Kidney capillary endothelial cell (primary cell): ENCODE measurements at places on chromosomes 2 and 18.

DNA sequence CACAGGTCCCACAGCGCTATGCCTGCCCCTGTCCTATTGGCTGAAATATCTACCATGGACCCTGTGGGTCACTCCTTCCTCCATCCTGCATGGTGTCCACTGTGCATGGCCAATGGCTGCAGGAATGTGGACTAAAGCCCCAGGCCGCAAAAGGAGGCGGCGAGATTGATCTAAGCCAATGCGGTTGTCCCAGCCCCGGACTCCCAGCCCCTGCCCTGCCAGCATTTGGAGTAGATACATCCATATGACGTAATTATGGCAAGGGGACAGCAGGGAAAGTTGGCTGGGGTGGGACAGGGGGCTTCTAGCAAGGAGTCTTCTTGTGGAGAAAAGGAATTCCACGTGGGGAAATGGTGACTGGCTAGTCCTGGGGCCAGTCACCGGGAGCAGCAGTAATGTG, 11.4 kb upstream of the ZNF516 start:
- DNase-seq = no peak

DNA sequence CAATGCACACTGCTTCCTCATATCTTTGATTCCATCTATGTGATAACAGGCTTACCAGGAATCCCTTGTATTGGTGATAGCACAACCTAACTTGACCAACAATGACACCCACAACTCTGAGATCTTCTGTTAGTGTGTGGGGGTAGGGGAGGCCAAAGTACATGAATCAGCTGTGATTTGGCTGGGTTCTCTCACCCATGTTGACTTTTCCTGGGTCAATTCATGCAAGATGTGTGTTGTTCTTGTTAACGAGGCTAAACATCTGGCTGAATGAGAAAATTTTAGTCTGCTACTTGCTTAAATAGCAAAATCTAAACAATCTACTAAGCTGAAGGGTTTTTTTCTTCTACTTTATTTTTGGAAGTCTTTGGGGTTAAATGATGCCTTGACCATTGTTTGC, 341.2 kb upstream of the SLC14A2 start:
- no peak for DNase-seq

- no peak for DNase-seq
Observed at GRCh38 chr2:95274291-95275150, at the start of gene PROM2. PROM2 (plus strand) TSS chr2:95274449; CDS start chr2:95274586, 137 bp downstream.

DNA sequence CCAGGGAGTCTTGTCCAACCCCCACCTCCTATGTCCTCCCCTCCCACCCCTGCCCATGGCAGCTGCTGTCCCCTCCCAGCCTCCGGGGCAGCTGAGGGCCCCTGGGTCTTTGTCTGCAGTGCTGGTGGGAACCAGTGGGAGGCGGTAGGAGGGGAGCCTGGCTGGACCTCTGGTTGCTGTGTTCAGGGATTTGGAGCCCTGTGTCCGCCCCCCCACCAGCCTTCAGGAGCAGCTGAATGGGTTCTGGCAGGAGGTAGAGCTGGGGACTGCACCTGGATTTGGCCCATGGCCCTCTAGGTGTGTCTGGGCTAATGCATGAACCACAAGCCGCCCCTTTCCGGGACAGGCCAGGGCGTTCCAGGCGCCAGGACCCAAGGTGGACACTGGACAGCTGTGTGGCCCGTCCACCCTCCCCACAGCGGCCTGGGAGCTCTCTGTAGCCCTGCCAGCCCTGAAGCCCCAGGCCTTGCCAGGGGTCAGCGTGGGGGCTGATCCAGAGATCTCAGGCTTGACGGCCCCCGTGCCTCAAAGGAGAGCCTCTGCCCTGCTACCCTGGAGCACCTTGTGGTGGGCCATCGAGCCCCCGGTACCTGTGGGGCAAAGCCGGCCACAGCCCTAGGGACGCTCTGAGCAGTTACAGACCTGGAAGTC, 25.4 kb downstream of the GPC1 start:
- DNase-seq = no peak

- no peak for DNase-seq
Observed at GRCh38 chr18:48983793-48984437, 33.1 kb upstream of the SMAD7 start.

GRCh38 chr18:76453057-76453561, 41.9 kb downstream of the ZNF516 start:
- DNase-seq = no peak

DNA sequence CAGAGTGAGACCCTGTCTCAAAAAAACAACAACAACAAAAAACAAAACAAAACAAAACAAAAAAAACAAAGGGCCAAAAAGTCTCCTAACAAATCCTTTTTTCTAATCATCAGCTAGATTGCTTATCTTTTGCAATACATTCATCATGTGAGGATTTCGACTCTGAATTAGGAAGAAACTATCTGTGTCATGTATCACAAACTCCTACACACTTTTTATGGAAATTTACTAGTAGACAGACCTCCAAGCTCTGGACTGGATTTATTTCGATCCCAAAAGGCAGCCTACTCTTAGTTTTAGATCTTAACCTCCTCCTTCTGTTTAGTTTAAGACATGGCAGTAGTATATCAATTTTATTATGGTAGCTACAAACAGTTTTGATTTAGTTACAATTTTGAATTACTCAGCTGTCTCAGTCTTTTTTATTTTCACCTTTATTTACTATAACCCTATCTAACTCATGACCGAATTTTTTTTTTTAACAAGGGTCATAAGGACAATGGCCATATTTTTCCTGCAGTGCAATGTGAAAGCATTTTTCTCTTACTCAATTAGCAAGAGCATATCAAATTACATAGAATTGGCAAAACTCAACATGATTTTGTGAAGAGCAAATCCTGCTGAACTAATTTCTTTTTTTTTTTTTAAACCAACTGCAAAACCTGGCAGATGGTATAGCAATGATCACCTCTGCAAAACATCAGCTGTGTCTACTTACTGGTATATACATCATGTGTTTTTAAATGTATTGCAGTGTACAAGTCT, 10.7 kb upstream of the CCDC88A start:
- no peak for DNase-seq

DNA sequence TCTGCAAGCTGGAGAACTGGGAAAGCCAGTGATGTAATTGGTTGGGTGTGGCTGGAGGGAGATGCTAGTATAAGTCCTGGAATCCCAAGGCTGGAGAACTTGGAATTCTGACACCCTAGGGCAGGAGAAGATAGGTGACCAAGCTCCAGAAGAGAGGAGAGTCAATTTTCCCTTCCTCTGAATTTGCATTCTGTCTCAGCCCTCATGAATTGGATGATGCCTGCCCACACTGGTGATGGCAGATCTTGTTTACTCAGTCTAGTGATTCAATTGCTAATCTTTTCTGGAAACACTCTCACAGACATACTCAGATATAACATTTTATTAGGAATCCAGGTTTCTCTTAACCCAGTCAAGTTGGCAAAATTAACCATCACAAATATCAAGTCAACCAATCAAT, 287.2 kb downstream of the RDH14 start:
- DNase-seq = no peak

GRCh38 chr2:1497122-1497611, 83.9 kb downstream of the TPO start:
- DNase-seq = no peak

DNA sequence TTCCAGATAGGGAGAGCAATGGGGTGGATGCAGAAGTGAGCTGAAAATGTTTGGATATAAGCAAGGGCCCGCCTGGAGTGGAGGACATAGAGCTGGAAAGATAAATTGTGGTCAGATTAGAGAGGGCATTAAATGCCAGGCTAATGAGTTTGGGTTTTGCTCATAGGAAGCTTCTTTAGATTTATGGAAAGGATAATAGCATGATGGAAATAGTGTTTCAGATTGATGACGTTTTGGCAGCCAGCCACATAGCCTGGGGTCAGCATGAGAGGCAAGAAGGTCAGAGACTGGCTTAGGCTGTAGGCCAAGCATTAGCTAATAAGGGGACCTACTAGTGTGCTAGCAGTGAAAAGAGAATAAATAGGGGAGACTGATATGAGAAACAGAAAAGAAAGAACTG, 321.6 kb downstream of the STK39 start:
- no peak for DNase-seq

DNA sequence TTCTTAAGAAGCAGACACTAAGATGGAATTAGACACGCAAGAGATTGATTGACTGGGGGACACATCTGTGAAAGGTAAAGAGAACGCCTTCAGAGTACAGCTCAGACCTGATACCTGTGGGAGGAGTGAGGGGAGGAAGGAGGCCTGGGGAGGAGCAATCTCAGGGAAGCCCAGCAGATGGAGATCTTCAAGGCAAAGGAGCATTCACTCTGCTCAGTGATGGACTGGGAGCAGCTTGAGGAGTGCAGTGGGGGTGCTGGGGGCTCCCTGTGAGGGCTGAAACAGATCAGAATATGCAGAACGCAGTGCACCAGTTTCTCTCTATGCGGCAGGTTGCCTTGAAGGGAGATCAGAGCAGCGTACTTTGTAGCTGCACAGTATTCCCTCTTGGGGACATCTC, 103.7 kb upstream of the ATP8B1 start:
- no peak for DNase-seq

DNA sequence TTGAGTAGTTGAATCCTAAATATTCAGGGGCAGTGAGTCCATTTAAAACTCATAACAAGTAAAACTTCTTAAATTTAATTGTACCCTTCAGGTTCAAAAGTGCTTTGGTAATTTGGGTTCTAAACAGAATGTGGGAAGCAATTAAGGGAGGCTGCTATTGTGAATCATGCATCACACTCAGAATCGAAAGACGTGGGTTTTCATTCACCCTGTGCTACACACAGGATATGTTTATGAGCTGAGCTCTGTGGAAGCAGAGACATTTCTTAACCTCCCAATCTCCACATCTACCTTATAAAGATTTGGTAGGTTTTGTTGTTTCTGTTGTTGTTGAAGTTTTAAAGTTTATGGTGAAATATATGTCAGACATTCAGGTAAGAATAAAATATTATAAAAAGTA, 633.4 kb downstream of the DPP10 start:
- DNase-seq = no peak

DNA sequence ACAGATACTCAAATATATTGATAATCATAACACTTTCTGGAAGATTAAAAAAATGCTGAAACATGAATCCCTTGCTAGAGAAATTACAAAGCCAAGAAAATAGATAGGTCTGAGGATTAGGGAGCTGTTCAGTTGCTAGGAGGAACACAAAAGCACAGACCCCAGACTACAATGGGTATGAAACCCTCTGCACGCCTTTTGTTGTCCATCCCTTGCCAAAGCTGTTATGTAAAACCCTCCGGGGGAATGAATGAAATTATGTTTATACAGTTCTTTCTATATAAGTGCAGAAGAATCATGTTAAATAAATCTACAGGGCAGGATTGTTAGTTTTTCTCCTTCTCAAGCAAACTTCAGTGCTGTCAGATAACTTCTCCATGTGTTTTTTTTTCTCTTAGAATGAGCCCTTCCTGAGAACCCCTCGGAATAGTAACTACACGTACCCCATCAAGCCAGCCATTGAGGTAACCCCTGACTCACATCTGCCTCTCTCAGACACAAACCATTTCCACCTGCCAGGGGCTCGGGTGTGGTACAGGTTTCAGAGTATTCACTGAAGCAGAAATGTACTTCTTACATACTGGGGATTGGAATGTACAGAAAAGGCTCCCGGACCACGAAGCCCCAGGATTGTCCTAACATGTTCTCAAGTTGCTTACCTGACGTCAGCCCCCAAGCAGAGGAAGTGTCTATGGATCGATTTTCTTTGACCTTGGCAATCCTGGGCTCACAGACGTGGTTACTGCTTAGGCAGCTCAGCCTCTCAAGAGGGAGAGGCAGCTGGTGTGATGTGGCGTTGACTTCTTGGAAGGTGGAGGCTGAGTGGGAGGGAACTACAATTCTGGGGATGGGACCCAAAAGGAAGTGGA, 118.0 kb downstream of the PLB1 start:
- no peak for DNase-seq

- DNase-seq = no peak
Observed at GRCh38 chr2:132544006-132544630, 125.9 kb downstream of the LYPD1 start.

GRCh38 chr2:221527776-221528309, 44.3 kb downstream of the EPHA4 start:
- no peak for DNase-seq

GRCh38 chr2:190352668-190353536, 9.5 kb downstream of the INPP1 start:
- no peak for DNase-seq

DNA sequence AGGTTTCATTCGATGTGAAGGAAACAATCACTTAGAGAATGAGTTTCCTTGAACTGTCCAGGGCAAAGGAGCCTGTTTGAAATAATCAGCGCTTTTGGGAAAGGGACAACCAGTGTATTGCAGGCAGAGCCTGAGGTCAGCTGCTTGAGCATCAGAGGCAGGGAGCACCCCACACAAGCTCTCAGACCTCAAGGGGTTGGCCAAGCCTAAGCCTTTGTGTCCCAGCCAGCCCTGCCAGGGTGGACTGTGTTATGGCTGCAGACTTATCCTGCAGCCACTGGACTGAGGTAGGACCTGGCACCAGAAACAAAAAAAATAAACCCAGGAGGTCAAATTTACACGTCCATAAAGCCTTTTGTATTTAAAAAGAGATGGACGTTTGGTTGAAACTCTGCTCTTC, 228.3 kb downstream of the SEPTIN10 start:
- no peak for DNase-seq

- peak; percentile 55 for DNase-seq
Observed at GRCh38 chr2:42928692-42929545, 136.5 kb upstream of the HAAO start.

DNA sequence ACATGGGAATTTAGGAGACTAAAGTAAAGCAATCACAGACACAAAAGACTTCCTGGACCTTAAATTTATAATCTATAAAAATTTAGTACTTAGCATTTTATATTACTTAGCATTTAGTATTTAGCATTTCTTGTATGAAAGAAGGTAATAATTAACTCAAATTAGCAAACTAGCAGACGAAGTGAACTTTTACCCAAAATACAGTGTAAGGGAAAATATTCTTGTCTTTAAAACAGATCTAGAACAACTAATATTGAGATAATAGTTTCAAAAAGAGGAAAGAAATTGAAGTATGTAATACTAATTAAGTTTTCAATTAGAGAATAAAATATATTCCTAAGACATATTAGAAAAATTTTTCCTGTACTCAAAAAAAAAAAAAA, 134.5 kb upstream of the ZNF804A start:
- DNase-seq = no peak
